NCI-H226 (cell line): ENCODE measurements at places on chromosomes 11 and 22.

DNA sequence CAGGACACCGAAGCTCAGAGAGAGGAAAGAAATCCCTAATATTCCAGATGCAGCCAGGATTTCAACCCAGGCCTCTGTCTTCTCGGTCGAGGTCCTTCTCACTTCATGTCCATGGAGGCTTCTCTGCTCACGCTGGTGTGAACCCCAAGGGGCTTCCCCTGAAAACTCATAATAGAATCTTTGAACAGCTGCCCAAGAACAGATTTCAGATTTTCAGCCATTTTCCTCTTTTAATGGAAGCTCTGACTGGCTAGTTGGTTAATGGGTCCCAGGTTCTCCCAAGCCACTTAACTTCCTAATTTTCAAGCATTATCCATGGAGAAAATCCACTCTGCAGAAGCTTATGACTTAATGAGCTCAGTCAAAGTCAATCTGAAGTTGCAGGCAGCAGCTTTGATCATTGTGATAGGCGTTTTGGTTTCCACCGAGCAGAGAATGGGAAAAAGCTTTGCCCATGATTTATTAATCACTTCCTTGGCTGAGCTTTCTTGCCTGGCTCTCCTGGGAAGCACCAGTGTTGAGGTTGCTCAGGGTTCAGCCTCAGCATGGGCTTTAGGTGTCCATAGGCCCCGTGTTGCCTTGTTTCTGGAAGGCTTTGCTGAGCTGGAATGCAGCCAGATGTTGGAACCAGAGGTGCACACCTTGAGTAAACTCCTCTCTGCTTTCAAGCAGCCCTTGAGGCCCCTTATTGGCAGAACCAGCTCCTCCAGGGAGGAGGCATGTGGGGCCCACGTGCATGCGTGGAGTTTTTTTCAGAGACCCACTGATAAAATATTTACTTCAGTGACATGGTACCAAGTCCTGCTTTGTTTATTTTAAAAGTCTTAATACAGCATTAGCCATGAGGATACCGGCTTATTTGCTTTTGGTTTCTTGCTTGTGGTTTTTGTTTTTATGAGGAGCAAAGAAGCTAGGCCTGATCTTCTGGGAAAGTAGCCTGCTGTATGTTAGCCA is 25.5 kb downstream of the LDLRAD3 start:
- no peak for DNase-seq

- DNase-seq, result no peak
These were observed 77.6 kb downstream of the BMAL1 start for GRCh38 chr11:13355191-13355590.

DNA sequence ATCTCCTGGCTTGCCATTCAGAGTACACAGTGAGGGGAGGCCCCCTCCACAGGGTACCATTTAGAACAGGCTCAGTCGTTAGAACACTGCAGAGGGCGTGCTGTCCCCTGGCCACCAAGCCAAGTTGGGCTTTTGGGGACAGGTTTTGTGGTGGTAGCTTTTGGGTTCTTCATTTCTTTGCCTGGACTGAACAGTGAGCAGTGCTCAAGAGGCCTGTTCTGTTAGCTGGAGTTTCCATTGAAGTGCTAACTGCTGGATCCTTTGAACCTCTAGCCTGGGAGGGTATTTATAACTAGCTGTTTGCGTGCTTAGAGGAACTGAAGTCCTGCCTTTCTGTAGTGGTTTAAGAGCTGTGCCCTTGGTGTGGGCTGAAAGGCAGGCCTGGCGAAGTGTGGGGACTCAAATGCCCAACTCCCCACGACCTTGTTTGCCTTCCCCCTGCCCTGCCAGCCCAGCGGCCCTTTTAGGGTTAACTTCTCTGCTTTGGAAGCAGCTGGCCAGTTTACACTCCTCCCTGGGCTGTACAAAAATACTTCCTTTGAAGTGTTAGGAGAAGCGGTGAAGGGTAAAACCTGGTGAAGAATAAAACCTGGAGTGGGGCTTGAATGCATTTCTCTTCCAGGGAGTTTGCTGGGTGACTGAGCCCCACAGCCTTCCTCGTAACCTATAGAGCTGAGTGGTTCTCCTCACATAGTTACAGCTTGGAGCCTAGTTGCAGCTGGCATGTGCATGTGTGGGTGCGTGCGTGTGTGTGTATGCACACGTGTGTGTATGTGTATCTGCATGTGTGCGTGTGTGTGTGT is 34.6 kb downstream of the ZNRF3 start:
- DNase-seq, result no peak

DNA sequence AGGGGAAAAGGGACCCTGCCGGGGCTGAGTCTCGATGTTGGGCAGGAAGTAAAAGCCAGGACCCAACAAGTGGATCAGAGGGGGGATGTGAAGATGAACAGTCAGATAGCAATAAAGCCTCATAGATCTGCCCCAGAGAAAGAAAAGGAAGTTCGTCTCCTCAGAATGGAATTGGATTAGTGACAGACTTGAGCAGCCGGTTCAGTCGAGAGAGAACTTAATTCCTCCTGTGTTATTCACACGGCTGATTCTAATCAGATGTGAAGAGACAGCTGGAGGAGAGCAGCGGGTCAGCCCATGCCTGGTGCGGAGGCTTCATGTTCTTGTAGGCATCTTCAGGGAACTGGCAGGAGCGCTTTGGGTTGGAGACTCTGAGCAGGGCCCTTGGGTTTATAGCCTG is 29.3 kb upstream of the CABP7 start:
- no peak for DNase-seq

DNA sequence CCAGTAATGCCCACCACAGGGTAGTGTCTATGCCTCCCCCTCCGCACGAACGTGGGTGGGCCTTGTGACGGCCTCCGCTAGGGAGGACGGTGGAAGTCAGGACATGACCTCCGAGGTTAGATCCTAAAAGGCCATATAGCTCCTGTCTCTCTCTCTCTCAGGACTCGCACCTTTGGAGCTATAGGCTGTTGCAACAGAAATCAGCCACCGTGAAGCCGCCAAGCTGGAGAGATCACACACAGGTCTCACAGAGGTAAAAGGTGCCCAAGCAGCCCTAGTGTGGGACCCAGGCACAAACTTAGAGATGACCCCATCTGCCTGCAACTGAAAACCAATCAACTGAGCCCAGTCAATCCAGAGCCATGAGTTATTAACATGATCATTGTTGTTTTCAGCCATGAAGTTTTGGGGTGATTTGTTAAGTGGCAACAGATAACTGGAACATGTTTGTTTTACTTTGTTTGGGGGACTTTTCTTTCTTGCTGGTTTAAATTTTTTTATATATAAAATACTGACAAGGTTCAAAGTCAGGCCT is 7.4 kb upstream of the NAP1L4 start:
- DNase-seq, result no peak

- DNase-seq, result no peak
These were observed 6.3 kb upstream of the SYCE3 start for GRCh38 chr22:50569041-50569459.

GRCh38 chr11:35488117-35488516 is 37.3 kb downstream of the PAMR1 start:
- no peak for DNase-seq

- no peak for DNase-seq
These were observed 66.9 kb upstream of the CTSC start for GRCh38 chr11:88404391-88404790.

DNA sequence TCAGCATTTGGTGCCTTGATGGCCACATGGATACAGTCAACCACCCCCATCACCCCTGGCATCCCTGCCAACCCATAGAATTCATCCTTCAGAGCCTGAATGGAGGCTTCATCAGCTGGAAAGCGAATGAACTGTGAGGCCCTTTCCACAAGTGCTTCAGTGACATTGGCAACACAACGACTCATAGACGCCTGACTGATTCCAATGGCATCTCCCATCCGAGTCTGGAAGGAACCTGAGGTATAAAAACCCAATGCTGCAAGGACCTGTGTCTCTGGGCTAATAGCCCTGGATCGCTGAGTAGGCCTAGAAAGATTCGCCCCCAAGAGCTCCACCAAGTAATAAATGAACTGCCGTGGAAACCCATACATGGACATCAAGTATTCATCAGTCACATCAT is 1.3 kb downstream of the HARBI1 start:
- no peak for DNase-seq

- DNase-seq, result peak; percentile 76
These were observed 245.9 kb upstream of the FAT3 start for GRCh38 chr11:91978747-91979146.

DNA sequence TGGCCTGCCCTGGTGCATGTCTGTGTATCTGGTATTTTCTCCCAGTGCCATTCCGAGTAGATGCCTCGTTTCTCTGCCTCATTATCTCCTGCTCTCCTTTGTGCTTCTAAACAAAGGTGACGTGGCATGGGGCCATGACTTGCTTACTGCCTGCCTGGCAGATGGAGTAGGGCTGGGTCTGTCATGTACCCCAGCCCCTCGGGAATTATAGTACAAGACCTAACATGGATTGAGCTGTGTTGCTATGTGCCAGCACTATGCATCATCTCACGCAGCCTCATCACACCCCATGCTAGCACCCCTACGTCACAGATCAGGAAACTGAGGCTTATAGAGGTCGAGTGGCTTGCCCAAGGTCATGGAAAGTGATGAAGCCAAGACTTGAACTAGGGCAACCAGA is 88.1 kb downstream of the GALNT18 start:
- DNase-seq, result no peak

DNA sequence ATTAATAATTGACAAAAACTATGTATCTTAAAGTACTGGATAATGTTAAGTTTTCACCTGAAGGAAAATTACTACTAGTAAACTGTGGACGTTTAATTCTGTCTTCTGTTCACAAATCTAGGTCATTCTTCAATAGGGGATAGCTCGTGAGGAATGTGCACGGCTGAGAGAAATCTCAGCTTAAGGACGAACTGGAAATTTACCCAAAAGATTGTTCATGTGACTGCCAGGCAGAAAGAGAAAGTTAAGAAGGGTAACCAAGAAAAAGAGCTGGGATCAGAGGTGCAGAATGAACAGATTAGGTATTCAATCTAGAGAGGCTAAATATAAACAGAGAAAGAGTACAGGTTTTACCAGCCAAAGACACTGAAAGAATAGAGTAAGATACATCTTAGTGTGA is 245.3 kb downstream of the CASP12 start:
- DNase-seq, result no peak

- DNase-seq, result no peak
These were observed 44.3 kb upstream of the CLPB start for GRCh38 chr11:72478669-72479068.

- DNase-seq, result no peak
These were observed 16.2 kb upstream of the CASTOR1 start for GRCh38 chr22:30305519-30305905.

- no peak for DNase-seq
These were observed 15.3 kb upstream of the OR10D3 start for GRCh38 chr11:124167826-124168231.

GRCh38 chr11:5291207-5291838 is 10.4 kb downstream of the OR51B4 start:
- DNase-seq, result peak; percentile 32

DNA sequence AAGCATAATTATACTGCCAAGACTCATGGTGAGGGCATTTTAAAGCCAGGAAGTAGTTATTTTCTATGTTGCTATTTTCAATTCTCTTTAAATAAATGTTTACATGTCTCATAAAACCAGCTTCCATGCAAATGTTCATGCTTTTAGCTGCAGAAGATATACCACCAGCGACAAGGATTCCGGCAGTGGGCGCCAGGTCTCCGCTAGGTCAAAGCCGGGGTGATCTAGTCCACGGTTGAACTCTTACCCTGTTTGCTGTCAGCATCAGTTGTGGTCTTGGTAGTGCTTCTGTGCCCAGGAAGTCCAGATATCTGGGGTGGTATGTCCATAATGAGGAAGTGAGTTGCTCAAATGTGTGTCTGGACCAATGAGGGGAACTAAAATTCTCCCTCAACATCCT is 265.7 kb downstream of the BRD1 start:
- DNase-seq, result no peak

- DNase-seq, result no peak
These were observed 34.8 kb downstream of the MRGPRX2 start for GRCh38 chr11:19025481-19026406.

- DNase-seq, result no peak
These were observed 40.5 kb downstream of the KREMEN1 start for GRCh38 chr22:29113319-29113718.

DNA sequence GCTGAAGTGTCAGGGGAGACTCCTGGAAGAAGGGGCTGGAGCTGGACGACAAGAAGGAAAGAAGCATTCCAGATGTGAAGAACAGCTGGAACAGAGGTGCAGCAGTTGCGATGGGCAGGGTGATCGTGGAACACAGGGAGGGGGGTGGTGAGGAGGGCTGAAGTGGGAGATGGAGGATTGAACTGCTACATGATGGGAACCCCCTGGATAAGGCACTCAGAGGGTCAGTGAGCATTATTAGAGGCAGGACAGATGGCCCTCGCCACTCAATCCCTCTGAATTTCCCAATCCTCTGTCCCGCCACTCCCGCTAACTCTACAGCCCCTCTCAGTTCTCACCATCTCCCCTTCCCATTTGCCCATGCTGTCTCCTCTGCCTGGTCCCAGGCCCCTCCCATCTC is 14.0 kb downstream of the SERPINH1 start:
- no peak for DNase-seq

- no peak for DNase-seq
These were observed 10.1 kb downstream of the AIP start for GRCh38 chr11:67492801-67493547.

- DNase-seq, result no peak
These were observed 47.0 kb upstream of the AMPD3 start for GRCh38 chr11:10407749-10408685.

GRCh38 chr11:2867142-2867541 is 18.4 kb downstream of the CDKN1C start:
- DNase-seq, result no peak

- DNase-seq, result no peak
These were observed at the start of gene MB for GRCh38 chr22:35617137-35617755. Gene MB (minus strand): TSS chr22:35617329. CDS start chr22:35617257, 72 bp downstream.

DNA sequence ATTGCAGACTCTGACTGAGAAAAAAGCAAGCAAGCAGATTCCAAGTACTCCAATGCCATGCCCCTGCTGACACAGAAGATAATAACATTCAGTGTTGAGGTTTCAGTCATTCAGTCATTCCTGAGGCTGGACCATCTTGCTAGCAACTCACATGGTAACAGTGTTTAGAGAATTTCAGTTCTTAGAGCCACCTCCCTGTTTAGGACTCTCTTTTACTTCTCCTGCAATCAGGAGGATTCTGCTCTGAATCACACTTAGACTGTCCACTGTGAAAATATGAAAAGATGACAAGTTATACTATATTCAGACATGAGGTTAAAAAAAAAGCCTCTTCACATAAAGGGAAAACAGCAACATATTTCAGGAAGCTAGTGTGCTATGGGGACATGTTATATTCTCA is 183.9 kb upstream of the CTSC start:
- peak; percentile 37 for DNase-seq

DNA sequence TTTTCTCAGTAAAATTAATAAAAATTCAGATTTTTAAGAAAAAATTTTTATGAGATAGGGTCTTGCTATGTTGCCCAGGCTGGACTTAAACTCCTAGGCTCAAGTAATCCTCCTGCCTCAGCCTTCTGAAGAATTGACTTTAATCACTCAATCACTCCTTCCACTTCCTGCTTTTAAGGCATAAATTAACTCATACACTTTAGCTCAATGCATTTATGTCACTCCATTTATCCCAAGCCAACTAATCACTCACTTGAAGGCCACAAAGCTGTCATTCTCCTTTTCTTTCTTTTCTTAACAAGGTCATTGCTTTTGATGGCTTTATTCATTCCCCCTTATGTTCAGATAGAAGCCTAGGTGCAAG is 877 bp downstream of the ALG9 start:
- no peak for DNase-seq
